ENCODE measurements at places on chromosomes 2 and 18.
A peak's percentile ranks its signal among the peaks of the same experiment; 100 is the strongest.

GRCh38 chr2:241896746-241897201 is 27.2 kb downstream of the RTP5 start:
- DNase-seq = no peak
- peaks cover under 1% of the 10 kb centered on the region for H3K27me3 ChIP-seq
- no peak overlapping the region for H3K27ac ChIP-seq
- H3K4me3 ChIP-seq = no peak overlapping the region
- peaks cover 4% of the 10 kb centered on the region for H3K4me1 ChIP-seq

GRCh38 chr2:171792886-171793580 is 101.0 kb downstream of the SLC25A12 start:
- peaks cover 29% of the 10 kb centered on the region for H3K36me3 ChIP-seq
- peaks cover 8% of the 10 kb centered on the region for H3K4me1 ChIP-seq
- no peak overlapping the region for H3K4me3 ChIP-seq
- H3K27me3 ChIP-seq = no peaks in the 10 kb centered on the region

DNA sequence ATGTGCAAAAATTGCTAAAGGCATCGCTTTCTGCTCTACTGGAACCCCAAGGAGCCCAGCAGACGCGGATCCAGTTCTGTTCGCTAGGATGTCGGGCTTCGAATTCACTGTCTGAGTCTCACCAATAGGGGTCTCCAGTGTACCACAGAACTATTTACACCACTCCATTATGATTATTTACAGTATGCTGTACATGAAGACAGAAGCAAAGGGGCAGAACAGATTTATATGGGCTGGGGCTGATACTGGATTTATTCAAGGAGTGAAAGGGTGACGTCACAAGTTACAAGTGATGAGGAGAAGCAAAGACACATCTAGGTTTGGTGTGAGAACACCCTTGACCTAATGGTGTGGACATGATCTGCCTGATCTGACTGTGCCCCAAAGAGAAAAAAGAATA is 185.3 kb upstream of the ATP5MC3 start:
- DNase-seq = peak; percentile 40
- peaks cover 30% of the 10 kb centered on the region for H3K27me3 ChIP-seq
- no peaks in the 10 kb centered on the region for H3K36me3 ChIP-seq
- H3K4me1 ChIP-seq = no peaks in the 10 kb centered on the region

DNA sequence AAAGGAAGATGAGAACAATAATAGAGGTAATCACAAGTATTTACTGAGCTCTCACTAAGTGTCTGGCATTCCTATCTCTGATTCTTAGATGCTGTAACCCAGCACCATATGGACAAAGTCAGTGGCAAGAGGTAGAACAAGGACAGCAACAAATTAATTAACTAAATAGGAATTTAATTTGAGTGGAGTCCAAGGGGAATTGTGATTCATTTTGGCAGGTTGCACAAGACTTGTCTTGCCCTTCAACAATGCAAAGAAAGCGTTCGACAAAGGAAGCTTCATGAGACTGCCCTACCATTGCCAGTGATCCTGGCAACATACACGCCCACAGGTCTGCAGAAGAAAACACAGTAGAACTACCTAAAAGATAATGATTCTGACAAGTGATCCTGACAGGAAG is 221.6 kb downstream of the RBM43 start:
- no peak for DNase-seq
- H3K4me1 ChIP-seq = no peaks in the 10 kb centered on the region
- H3K27me3 ChIP-seq = no peaks in the 10 kb centered on the region
- no peak overlapping the region for H3K27ac ChIP-seq
- no peaks in the 10 kb centered on the region for H3K36me3 ChIP-seq

- H3K27ac ChIP-seq = no peak overlapping the region
- H3K4me3 ChIP-seq = no peak overlapping the region
- DNase-seq = no peak
- H3K4me1 ChIP-seq = no peaks in the 10 kb centered on the region
These were observed 165.5 kb downstream of the GLI2 start for GRCh38 chr2:120901201-120901600.

- no peak overlapping the region for H3K4me3 ChIP-seq
- DNase-seq = no peak
- no peaks in the 10 kb centered on the region for H3K36me3 ChIP-seq
- no peaks in the 10 kb centered on the region for H3K27me3 ChIP-seq
These were observed 33.2 kb downstream of the ZNF516 start for GRCh38 chr18:76461692-76462325.

GRCh38 chr2:220356076-220356475 is 728.6 kb downstream of the SLC4A3 start:
- H3K36me3 ChIP-seq = no peaks in the 10 kb centered on the region
- H3K27ac ChIP-seq = no peak overlapping the region
- DNase-seq = no peak
- no peaks in the 10 kb centered on the region for H3K27me3 ChIP-seq
- H3K4me1 ChIP-seq = no peaks in the 10 kb centered on the region
- no peak overlapping the region for H3K4me3 ChIP-seq

DNA sequence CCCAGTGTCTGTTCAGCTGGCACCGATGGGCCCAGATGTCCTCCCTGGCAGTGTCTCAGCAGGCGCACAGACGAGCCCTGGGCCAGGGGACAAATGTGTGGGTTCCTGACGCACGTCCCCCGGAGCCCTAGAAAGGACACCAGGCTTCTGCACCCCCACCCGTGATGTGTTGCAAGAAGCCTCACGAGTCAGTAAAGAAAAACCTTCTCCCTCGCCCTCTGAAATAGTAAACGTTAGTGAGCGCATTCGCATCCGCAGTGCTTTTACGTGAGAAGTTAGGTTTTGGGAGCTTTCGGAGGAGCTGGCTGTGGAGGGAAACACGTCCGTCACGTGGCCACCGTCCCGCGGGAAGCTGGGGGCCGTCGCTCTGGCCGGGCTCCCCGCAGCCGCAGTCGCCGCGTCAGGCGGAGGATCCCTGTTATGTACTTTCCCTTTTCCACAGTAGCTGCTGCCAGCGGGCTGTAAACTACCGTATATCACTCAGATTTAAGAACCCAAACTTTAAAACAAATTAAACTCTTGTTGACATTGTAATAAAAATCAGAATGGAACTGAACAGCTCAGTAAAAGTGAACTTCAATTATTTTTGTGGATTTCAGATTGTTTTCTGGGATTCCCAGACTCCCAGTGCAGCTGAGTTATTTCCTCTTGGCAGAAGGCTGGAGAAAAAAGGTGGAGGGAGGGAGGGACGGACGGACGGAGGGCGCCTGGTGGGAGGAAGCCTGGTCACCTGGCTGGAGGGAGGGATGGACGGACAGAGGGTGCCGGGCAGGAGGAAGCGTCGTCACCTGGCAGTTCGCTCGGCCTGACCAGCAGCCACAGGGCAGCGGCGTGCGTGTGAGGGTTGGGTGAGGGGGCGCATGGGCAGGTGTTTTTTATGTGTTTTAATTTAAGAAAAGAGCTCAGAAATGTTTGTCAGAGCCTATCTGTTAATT is 112.1 kb downstream of the NFATC1 start:
- no peaks in the 10 kb centered on the region for H3K27me3 ChIP-seq
- peak overlapping the region; percentile 34 for H3K4me3 ChIP-seq
- DNase-seq = no peak
- peaks cover 39% of the 10 kb centered on the region for H3K4me1 ChIP-seq

DNA sequence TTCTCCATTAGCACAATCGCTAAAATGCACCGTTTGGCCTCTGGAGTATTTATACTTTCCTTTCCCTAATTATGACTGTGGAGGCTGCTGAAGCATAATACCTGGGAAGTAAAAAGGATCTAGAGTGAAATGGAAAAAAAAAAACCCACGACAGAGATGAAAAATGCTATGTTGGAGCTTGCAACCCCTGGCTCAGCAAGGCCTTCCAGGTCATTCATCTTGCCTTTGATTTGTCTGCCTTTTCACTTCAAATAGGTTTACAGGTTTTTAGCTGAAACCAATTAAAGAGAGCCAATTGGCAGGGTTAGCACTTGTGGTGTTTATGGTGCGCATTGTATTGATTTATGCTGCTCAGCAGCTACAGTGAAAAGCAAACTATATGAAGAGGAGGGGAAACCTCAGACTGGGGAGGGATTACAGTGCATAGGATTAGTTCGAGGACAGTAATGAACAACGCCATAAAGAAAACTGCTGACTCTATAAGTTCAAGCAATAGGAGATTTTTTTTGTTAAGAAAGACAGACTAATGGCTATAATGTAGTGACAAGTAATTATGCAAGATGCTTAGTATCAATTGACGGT is 347.9 kb downstream of the MEIS1 start:
- H3K36me3 ChIP-seq = no peaks in the 10 kb centered on the region
- H3K27ac ChIP-seq = no peak overlapping the region
- H3K27me3 ChIP-seq = no peaks in the 10 kb centered on the region
- no peaks in the 10 kb centered on the region for H3K4me1 ChIP-seq
- no peak overlapping the region for H3K4me3 ChIP-seq

GRCh38 chr2:20561637-20562454 is 89.1 kb downstream of the HS1BP3 start:
- H3K27me3 ChIP-seq = peaks cover 13% of the 10 kb centered on the region
- no peaks in the 10 kb centered on the region for H3K36me3 ChIP-seq
- no peak for DNase-seq

DNA sequence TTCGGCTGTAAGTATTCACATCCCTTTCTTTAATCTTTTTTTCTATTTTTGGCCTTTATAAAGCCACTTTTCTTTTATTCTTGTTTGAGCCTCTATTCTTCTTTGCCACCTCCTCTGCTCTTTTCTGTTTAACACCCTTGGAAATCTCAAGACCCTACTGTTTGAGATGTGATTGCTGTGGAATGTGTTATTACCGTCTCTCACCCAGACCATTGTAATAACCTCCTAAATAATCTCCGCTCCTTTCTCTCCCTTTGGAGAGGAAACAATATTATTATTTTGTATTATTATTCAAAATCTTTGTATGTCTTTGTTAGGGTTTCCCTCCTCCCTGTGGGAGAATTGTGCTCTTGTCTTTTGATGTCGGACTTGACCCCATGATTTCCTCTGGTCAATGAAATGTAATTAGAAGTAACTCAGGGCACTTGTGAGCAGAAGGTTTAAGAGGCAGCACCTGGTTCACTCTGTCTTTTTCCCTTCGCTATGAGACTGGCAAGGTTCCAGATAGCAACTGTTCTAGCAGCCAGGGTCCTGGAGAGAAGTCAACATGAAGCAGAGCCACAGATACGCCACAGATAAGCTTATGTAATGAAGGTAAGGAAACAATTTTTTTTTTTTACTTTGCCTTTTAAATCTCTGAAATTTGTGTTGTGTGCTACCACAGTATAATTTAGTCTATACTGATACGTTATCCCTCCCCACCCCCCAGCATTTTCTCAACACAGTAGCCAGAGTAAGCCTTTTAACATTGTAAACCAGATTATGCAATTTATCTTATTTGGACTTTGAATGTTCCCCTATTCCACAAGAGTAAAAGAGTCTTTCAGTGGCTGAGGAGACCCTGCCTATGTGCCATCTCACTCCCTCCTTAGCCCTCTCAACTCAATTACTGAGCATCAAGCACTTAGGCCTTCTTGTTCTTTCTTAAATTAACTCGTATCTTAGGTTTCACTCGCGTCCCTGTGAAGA is 601.2 kb upstream of the ZNF804A start:
- no peaks in the 10 kb centered on the region for H3K4me1 ChIP-seq
- no peak overlapping the region for H3K4me3 ChIP-seq
- H3K27ac ChIP-seq = no peak overlapping the region
- no peaks in the 10 kb centered on the region for H3K27me3 ChIP-seq
- DNase-seq = no peak

GRCh38 chr2:122939796-122940195 is 1085.3 kb upstream of the CNTNAP5 start:
- no peak overlapping the region for H3K27ac ChIP-seq
- H3K4me1 ChIP-seq = no peaks in the 10 kb centered on the region
- H3K36me3 ChIP-seq = no peaks in the 10 kb centered on the region
- H3K4me3 ChIP-seq = no peak overlapping the region
- DNase-seq = no peak

- H3K4me3 ChIP-seq = no peak overlapping the region
- peaks cover 2% of the 10 kb centered on the region for H3K27me3 ChIP-seq
- no peaks in the 10 kb centered on the region for H3K36me3 ChIP-seq
These were observed 225.8 kb upstream of the COPS8 start for GRCh38 chr2:236859908-236860307.

GRCh38 chr2:204849892-204850291 is 304.6 kb downstream of the PARD3B start:
- DNase-seq = no peak
- no peak overlapping the region for H3K27ac ChIP-seq
- H3K4me1 ChIP-seq = no peaks in the 10 kb centered on the region
- H3K36me3 ChIP-seq = no peaks in the 10 kb centered on the region
- H3K27me3 ChIP-seq = peaks cover 9% of the 10 kb centered on the region

- peak overlapping the region; percentile 67 for H3K27ac ChIP-seq
- H3K4me3 ChIP-seq = peak overlapping the region; percentile 69
- peaks cover 10% of the 10 kb centered on the region for H3K4me1 ChIP-seq
These were observed 46.9 kb upstream of the USP14 start for GRCh38 chr18:111306-112014.

DNA sequence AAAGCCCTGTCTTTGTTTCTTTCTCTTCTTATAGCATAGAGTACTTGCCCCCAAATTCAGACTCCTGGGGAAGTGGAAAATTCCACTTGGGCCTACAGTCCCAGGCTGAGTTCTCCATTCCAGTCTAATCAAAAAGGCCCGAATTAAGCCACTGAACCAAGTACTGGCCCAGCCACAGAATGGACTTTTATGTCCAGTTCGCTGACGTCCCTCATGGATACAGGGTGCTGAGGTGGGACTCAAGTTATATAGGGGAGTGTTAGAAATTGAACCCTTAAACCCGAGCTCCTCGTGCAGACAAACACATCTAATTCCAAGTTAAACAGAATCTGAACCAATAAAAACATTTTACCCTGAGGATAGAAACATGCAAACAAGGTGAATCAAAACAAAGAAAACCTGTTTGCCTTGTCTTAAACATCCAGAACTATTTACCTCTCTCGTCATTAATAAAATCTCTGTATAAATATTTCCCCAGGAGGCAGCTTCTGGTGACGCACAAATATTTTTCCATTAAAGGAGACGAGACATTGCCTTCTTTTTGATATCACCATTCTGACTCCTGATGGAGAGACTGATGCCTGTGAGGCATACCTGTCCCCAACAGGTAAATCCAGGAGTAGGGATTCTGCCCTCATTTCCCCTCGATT is 136.8 kb upstream of the ARL4C start:
- no peaks in the 10 kb centered on the region for H3K4me1 ChIP-seq
- H3K36me3 ChIP-seq = no peaks in the 10 kb centered on the region
- no peak for DNase-seq
- no peak overlapping the region for H3K27ac ChIP-seq

GRCh38 chr2:30759481-30759880 is 47.8 kb downstream of the CAPN13 start:
- DNase-seq = no peak
- no peak overlapping the region for H3K27ac ChIP-seq
- H3K4me3 ChIP-seq = no peak overlapping the region
- no peaks in the 10 kb centered on the region for H3K36me3 ChIP-seq
- H3K27me3 ChIP-seq = no peaks in the 10 kb centered on the region

DNA sequence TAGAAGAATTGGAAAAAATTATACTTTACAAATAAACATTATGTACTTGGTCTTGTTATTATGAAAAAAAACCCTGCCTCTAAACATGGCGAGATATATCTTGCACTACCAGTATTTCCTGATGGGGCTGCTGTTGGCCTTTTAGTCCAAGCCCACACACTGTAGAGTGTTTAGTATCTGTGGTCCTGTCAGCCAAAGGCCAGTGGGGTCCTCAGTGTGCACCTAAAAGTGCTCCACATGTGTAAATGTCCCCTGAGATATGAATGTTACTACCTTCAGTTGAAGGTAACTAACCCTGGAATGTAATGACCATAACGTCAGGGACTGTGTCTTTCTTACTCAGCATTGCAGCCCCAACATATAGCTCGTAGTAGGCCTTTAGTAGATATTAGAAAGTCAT is 71.1 kb upstream of the HK2 start:
- no peaks in the 10 kb centered on the region for H3K36me3 ChIP-seq
- H3K4me1 ChIP-seq = peaks cover 10% of the 10 kb centered on the region
- H3K4me3 ChIP-seq = no peak overlapping the region
- no peak for DNase-seq
- H3K27ac ChIP-seq = no peak overlapping the region
